ENCODE measurements at places on chromosomes 5 and 9.

DNA sequence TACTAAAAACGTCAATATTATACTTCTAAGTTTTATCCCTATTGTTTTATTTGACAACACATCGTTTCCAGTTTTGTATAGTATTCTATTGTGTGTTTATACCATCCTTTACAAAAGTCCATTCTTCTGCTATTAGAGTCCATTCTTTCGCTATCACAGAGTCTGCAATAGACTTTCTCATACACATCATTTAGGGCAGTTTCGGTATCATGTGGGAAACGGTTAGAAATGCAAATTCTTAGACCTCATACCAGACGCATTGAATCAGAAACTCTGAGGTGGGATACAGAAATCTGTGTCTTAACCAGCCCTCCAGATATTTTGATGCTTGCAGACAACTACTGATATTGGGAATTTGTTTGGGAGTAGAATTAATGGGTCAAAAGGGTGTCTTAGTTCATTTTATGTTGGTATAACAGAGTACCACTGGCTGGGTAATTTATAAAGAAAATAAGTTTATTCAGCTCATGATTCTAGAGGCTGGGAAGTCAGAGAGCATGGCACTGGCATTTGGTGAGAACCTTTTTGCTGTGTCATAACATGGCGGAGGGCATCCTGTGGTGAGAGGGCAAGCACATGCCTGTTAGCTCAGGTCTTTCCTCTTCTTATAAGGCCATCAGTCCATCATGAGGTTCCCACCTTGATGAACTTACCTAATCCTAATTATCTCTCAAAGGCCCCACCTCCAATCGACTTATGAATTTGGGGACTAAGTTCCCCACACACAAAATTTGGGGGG, 21.1 kb downstream of the CARTPT start:
- DNase-seq, result no peak

- DNase-seq, result no peak
Observed at GRCh38 chr5:108001222-108001621, 330.5 kb upstream of the EFNA5 start.

DNA sequence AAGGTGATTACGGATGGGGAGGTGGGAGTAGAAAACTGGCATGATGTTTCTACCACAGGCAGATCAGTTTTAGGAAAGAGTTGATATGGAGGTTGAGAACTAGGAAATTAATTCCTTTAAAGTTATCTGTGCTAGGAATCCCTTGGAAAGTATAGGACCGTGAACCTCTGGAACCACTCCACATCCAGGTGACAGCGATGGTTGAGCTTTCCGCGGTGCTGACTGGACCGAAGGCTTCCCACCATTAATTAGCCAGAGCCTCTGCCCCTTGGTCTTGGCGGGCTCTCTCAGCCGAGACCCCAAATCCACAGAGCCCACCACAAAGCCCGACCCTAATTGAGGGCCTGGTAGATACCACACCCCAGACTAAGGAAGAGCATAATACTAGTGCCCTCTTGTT, 147.3 kb downstream of the MELK start:
- DNase-seq, result no peak

- DNase-seq, result no peak
Observed at GRCh38 chr9:98865284-98865875, 57.9 kb downstream of the GALNT12 start.

DNA sequence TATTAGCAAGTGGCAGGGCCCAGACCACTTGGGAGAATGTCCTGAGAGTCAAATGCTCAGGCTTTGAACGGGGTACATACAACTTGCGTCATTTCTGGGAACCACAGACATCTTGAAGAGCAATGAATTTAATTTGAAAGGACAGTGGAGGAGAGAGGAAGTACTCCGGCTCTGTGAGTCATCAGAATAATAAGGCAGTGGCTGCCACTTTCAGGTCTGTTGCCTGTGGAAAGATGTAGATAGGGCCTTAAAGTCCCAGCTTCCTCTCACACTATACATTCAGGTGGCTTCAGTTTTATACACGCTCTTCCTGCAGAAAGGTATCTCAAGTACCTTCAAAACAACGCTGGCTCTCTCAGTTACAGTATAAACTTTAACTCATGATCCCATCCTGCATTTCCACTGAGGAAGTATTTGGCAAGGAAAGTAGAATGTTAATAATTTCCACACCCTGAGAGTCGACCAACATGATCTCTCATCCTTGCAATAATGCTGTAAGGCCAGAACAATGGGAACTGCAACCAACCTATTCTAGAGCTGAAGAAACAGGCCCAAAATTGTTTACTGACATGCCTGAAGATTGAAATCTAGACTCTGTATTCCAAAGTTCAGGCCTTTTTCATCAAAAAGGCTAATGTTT, 6.8 kb upstream of the PRUNE2 start:
- no peak for DNase-seq

DNA sequence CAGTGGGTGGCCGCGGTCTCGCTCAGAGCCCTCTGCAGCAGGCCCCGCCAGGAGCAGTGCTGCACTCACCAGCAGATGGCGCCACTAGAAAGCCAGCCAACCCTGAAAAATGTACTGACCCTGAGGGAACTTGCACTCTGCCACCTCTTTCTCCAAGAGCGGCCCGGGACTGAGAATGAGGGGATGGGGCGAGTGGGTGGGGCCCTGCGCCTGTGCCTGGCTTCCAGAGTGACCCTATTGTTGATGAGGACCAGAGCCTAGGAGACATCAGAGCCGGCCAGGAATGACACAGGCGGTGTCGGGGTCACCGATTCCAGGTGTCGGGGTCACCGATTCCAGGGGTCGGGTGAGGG, 2.9 kb upstream of the IL17B start:
- peak; percentile 10 for DNase-seq

DNA sequence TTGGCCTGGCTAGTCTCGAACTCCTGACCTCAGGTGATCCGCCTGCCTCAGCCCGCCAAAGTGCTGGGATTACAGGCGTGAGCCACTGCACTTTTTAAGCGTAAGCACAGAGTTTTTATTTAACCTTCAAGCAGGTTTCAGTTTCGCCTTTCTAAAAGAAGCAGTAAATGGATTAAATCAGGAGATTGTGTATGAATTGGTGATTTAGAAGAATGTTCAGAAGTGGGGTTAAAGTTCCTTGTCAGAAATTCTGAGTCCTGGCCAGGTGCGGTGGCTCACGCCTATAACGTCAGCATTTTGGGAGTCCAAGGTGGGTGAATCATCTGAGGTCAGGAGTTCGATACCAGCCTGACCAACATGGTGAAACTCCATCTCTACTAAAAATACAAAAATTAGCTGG, 12.2 kb downstream of the HSPA4 start:
- no peak for DNase-seq

DNA sequence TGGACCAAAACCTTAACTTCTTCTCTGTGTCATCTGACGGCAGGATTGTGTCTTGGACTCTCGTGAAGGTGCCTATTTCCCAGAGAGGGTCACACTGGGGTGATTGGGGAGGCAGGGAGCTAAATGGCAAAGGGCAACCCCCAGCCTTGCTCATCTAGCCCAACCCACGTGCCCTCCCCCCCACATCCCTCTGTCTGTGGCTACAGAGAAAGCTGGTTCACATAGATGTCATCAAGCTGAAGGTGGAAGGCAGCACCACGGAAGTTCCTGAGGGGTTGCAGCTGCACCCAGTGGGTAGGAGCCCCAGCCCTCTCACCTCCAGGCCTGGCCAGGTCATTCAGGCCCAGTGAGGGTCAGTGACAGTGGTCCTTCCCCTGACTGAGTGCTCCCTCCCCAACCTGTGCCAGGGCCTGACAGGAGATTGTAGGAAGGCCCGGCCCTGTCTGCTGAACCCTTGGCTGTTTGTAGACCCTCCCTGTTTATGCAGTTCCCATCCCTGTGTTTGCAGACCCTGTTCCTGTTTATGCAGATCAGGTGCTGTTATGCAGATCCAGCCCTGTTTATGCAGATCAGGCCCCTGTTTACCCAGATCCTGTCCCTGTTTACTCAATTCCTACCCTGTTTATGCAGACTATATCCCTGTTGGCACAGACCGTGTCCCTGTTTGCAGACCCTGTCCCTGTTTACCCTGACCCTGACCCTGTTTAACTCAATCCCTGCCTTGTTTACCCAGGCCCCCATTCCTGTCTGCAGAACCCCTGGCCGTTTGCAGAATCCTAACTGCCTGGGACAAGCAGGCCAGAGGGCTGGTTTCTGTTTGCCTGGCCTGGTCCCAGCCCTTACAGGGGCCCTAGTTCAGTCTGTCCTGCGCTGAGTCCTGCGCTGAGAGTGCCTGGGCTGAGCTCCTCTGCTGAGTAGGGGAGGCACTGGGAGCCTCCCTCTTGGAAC, 10.4 kb downstream of the ENHO start:
- DNase-seq, result no peak

GRCh38 chr9:129887334-129888292, 52.4 kb downstream of the USP20 start:
- DNase-seq, result no peak

- no peak for DNase-seq
Observed at GRCh38 chr5:1507457-1507856, 16.3 kb downstream of the LPCAT1 start.

DNA sequence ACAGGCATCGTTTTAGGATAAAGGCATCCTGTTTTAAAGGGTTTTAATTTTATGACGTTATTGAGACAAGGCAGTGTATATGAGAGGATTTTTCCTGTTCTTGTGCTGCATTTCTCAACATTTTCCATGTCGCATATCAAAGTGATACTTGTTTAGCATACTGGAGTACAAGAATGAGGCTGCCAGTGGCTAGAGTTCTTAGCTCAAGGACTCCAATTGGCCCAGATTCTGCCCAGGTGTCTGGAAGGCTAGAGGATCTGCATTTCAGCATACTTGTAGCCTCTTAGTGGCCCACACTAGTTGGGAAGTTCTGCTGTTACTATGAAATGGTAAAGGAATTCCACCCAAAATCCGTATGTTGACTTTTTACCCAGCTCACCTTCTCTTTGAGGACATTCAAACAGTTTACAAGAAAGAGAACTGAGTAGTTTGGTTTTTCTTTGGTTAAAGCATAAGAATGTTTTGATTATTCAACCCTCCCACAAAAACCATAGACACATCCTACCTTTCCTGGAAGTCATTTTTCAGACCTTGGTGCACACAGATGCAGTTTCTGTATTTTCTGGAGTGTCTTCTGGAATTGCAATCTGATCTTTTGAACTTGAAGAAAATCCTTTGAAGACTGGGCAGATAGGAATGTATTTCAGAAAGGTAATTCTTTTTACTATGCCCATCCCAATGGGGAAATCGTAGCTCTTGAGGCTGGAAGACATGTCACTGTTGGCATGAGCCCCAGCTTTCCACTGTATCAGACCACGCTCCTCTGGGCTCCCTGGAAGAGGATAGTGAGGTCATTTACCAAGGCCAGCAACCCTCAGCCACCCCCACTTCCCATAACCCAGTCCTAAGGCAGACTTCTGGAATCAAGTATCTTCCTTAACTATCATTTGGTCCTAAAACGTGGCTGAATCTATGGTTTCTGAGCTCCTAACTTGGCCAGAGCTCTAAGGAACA, 11.3 kb downstream of the SLC23A1 start:
- DNase-seq, result no peak

DNA sequence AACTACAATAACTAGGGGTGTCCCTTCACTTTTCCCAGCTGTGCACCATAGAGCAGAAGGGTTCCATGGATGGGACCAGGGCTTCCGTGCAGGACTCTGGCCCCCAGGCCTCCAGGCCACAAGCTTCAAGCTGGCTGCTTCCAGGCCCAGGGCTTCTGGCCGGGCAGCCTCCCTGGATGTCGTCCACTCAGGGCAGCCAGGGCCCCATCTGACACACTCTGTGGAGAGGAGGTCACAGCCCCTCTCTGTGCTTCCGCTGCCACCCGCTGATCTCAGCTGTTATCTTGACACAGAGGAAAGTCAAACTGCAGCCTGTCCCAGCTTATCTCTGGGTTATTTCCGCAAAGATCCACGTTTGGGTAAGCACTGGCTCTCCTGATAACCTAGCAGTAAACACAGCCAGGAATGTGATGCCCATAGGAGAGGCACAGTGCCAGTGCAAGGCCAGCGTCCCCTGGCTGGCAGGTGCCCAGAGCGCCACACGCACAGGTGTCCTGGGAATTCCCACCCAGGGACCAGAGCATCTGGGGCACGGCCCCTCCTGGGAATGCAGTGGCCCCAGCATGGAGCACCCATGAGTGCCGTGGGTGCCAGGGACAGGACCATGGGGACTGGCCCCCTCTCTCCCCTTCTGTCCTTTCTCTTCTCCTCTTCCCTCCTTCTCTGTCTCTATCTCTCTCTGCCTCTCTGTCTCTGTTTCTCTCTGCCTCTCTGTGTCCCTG, 15.6 kb upstream of the SLC6A19 start:
- no peak for DNase-seq

GRCh38 chr9:86830356-86830755, 117.0 kb downstream of the GAS1 start:
- DNase-seq, result no peak

DNA sequence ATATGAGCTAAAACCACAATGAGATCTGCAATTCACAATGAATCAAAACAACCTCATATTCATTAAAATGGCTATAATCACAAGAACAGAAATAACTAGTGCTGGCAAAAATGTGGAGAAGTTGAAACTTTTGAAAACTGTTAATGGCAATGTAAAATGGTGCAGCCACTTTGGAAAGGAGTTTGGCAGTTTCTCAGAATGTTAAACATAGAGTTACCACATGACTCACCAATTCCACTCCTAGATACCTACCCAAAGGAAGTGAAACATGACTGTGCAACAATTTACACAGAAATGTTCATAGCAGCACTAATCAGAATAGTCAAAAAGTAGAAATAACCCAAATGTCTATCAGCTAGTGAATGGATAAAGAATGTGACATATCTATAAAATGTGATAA, 862.2 kb downstream of the DTWD2 start:
- DNase-seq, result no peak

DNA sequence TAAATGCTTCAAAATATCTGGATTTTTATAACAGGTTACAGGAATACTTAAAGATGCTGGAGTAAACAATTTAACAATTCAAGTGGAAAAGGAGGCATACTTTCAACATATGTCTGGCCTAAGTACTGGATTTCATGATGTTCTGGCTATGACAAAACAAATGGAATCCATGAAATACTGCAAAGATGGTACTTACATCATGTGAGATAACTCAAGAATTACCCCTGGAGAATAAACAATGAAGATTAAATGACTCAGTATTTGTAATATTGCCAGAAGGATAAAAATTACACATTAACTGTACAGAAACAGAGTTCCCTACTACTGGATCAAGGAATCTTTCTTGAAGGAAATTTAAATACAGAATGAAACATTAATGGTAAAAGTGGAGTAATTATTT, 35.6 kb downstream of the SLC30A5 start:
- no peak for DNase-seq

DNA sequence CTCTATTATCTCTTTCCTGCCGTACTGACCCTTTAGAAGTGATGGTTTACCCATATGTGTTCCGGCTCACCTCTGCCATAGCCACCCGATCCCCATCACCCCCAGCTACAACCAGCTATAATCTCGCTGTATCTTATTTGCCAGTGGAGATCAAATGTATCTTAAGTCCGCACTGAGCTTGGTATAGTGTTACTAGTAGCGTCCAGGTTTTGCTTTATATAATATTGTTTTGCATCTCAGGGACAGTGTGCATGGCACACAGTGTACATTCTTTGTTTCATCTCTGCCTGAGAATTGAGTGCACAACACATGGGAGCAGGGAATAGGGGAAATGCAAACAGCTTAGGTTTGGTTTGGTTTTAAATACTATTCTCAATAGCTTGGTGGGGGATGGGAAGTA, 135.8 kb upstream of the SNX2 start:
- DNase-seq, result no peak

- no peak for DNase-seq
Observed at GRCh38 chr9:130284249-130284625, 18.7 kb downstream of the HMCN2 start.

- DNase-seq, result no peak
Observed at GRCh38 chr5:83414601-83415000, 56.9 kb upstream of the VCAN start.
